A549 treated with dexamethasone at 1 μM for 4 hours (cell line): ENCODE measurements at places on chromosomes 3 and 15. TPM values are rescaled to one million over a fixed set of nuclear protein-coding genes. Genes with fewer than 3 reads are reported as not detected.

The GAP43 gene
- total RNA-seq: 0.05 to 0.09 TPM (median 0.06 TPM) in 4 of 5 replicates, not detected in the other

The RUBCN gene
- total RNA-seq: 7.4 to 11.7 TPM (median 11.0 TPM) in 5 replicates

The SECISBP2L gene
- 6.0 to 10.5 TPM (median 8.9 TPM) in 5 replicates for total RNA-seq

The ATP13A5 gene
- not detected in 5 replicates for total RNA-seq

The AMT gene
- 0.14 to 0.37 TPM (median 0.22 TPM) in 5 replicates for total RNA-seq

The CCDC54 gene
- total RNA-seq: not detected in 5 replicates

The ABI3BP gene
- 0.97 to 2.7 TPM (median 1.4 TPM) in 5 replicates for total RNA-seq

The CFAP161 gene
- total RNA-seq: not detected in 5 replicates

The LSMEM2 gene
- not detected in 5 replicates for total RNA-seq

The GUCA1C gene
- not detected in 5 replicates for total RNA-seq

The CXCR6 gene
- total RNA-seq: not detected in 5 replicates
